Central memory CD8-positive, alpha-beta T cell (primary cell): ENCODE measurements at places on chromosomes 1 and 21.

- no peaks in the 10 kb centered on the region for H3K36me3 ChIP-seq
- no peaks in the 10 kb centered on the region for H3K4me1 ChIP-seq
- no peak overlapping the region for H3K27ac ChIP-seq
- no peak for DNase-seq
- H3K27me3 ChIP-seq: peaks cover 22% of the 10 kb centered on the region
Observed at GRCh38 chr1:31796707-31797106, 19.1 kb downstream of the SPOCD1 start.

DNA sequence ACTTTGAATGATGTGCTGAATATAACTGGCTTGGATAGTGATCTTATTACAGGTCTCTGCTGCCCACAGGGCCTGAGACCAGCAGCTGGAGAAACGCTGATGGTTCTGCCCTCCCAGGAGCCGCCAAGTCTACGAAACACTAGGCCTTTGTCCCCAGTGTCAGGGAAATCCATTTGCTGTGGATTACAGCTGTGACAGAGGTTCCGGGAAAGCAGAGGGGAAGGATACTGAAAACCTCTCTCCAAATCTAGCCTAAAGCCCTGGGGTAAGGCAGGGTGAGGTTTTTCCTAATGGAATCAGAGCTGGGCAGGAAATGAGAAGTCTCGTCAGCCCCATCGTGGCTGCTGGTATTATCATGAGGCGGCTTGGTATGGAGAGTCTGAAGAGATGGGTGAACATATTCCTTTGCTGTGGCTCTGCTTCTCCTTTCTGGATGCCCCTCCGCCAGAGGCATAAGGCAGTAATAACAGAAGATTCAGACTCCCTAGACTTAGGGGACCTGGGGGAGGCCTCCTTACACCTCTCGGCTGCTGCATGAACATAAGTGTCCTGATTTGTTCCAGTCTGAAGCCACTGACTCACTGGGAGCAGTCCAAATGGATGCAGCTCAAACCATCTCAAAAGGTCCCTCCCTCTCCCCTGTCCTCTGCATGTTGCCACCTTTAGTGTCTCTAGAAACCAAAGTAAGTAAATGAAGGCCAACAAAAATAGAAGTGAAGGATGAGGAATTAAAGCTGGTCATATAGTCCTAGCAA is 48.1 kb downstream of the PHC2 start:
- peaks cover 9% of the 10 kb centered on the region for H3K4me1 ChIP-seq
- H3K27ac ChIP-seq: no peak overlapping the region
- H3K27me3 ChIP-seq: peaks cover 48% of the 10 kb centered on the region
- H3K36me3 ChIP-seq: peaks cover 2% of the 10 kb centered on the region
- no peak overlapping the region for H3K4me3 ChIP-seq

- no peak overlapping the region for H3K4me3 ChIP-seq
- H3K27me3 ChIP-seq: no peaks in the 10 kb centered on the region
- H3K4me1 ChIP-seq: peaks cover 24% of the 10 kb centered on the region
- peak overlapping the region; percentile 76 for H3K27ac ChIP-seq
- peaks cover 6% of the 10 kb centered on the region for H3K36me3 ChIP-seq
- no peak for DNase-seq
Observed at GRCh38 chr1:50724626-50725286, 235.3 kb downstream of the FAF1 start.

DNA sequence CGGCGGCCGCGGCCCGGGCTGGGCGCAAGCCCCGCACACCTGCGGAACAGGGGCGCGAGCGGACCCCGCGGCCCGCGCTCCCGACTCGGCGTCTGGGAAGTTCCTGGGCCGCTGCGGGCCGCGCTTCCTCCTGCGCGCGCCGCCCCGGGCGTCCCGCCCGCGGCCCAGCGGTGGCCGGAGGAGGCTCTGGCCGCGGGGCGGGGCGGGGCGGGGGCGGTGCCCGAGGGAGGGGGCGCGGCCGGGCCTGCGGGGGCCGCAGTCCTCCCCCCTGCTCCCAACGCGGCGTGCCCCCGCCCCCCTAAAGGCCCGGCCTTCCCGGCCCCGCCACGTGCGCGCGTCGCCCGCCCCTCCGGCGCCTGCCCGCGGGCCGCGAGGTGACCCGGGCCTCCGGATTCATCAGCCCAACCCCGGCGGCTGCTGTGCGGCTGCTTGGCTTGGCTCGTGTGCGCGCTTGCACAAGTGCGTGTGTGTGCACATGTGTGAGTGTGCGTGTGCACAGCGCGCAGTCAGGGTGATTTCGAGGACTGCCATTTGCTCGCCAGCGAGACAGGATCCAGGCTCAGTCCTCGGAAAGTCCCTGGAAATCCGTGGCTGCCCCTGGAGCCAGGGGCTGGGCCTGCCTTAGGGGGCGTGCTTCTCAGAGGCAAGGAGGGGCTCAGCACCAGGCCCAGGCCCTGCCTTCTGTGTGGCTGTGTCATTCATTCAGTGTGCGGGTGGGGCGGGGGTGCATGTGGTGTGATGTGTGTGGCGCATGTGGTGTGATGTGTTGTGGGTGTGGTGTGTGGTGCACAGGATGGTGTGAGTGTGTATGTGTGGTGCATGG is at the start of gene C2CD2:
TSS of gene C2CD2 (minus strand) at position 188 of the 823 bp plus-strand sequence. CDS start 370 bp downstream, outside the sequence.
- no peaks in the 10 kb centered on the region for H3K4me1 ChIP-seq
- H3K4me3 ChIP-seq: peak within 1 kb of the TSS; percentile 12
- H3K27me3 ChIP-seq: peaks cover 37% of the 10 kb centered on the region

- peaks cover 14% of the 10 kb centered on the region for H3K36me3 ChIP-seq
- H3K27me3 ChIP-seq: no peaks in the 10 kb centered on the region
Observed at GRCh38 chr1:32398401-32398800, 4.2 kb upstream of the BSDC1 start.

- H3K4me1 ChIP-seq: peaks cover 18% of the 10 kb centered on the region
- no peak for DNase-seq
- H3K27me3 ChIP-seq: no peaks in the 10 kb centered on the region
- H3K4me3 ChIP-seq: no peak overlapping the region
Observed at GRCh38 chr1:114296413-114296812, 142.7 kb upstream of the SYT6 start.
